ENCODE measurements at places on chromosomes 6 and 20.

GRCh38 chr6:25582101-25582500 lies 69.9 kb upstream of the SCGN start:
- DNase-seq = no peak

DNA sequence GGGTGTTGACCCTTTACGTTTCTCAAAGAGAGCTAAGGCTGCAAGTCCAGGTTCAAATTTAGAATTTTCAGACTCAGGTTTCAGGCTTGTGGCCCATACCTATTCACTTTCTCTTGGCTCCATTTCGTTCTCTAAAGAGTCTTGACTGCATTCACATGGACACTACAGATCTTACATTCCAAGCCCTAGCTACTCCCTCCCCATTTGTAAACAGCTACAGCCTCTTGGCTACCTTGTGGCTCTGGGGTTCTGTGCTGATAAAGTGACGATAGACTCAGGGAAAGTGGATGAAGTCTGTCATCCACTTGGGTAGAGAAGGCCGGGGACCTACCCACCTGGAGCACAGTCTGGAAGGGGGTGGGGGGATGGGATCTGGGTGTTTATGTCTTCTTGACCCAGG lies 503.3 kb downstream of the LMBRD1 start:
- DNase-seq = no peak

GRCh38 chr6:24249926-24250325 lies 107.9 kb downstream of the DCDC2 start:
- no peak for DNase-seq

- DNase-seq = no peak
These were observed 8.6 kb downstream of the VNN2 start for GRCh38 chr6:132749111-132749510.

DNA sequence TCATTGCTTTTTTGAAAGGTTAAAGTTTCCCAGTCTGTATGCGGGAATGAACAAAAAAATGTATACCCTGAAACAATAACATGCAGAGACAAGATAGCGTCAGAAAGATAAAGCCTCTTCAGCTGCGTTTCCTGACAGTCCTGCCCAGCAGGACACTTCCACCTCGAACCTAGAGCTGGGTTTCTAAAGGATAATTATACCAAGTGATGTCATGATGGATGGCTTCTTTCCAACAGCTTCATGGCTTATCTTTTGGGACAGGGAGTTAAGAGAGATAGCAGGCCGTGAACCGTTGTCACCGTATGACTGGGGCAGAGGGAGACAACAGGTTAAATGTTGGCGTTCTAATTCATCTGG lies 267.6 kb upstream of the SGK1 start:
- no peak for DNase-seq

All from B cell (primary cell).